Renal cortical epithelial cell (primary cell): ENCODE measurements at places on chromosomes 3 and 15. TPM values are rescaled to one million over a fixed set of nuclear protein-coding genes. Genes with fewer than 3 reads are reported as not detected.

HRH1 gene
- 23.8 and 80.7 TPM in 2 replicates for total RNA-seq

ENTPD3 gene
- 0.17 and 0.99 TPM in 2 replicates for total RNA-seq

GASK1A gene
- total RNA-seq, result 0.25 and 0.87 TPM in 2 replicates

GOLGA6L7 gene
- total RNA-seq, result not detected in 2 replicates

CACNA1D gene
- 0.52 and 1.5 TPM in 2 replicates for total RNA-seq

MAN2A2 gene
- total RNA-seq, result 12.0 and 31.3 TPM in 2 replicates

GPR15 gene
- not detected in 2 replicates for total RNA-seq

LRRIQ4 gene
- total RNA-seq, result 0.17 TPM in 1 of 2 replicates, not detected in the other

MKRN3 gene
- total RNA-seq, result 0.25 TPM in 1 of 2 replicates, not detected in the other

KCNMB3 gene
- under 0.01 and 2.1 TPM in 2 replicates for total RNA-seq

ITIH1 gene
- not detected in 2 replicates for total RNA-seq

CMTM7 gene
- total RNA-seq, result 7.3 and 7.5 TPM in 2 replicates

C15orf62 gene
- total RNA-seq, result 0.50 and 0.69 TPM in 2 replicates

LTF gene
- 1.7 and 299 TPM in 2 replicates for total RNA-seq

TM6SF1 gene
- total RNA-seq, result 0.52 TPM in 1 of 2 replicates, not detected in the other

ASB14 gene
- 0.17 TPM in 1 of 2 replicates, not detected in the other for total RNA-seq

IL16 gene
- 0.05 and 0.69 TPM in 2 replicates for total RNA-seq

MASP1 gene
- 0.52 and 3.5 TPM in 2 replicates for total RNA-seq

CCR4 gene
- not detected in 2 replicates for total RNA-seq

MLF1 gene
- 21.4 and 31.4 TPM in 2 replicates for total RNA-seq

CHRM5 gene
- total RNA-seq, result 0.05 TPM in 1 of 2 replicates, not detected in the other

GADL1 gene
- not detected in 2 replicates for total RNA-seq

RARRES1 gene
- 7.8 and 27.5 TPM in 2 replicates for total RNA-seq

ROPN1 gene
- total RNA-seq, result not detected in 2 replicates

ZNF774 gene
- total RNA-seq, result 2.4 and 3.9 TPM in 2 replicates

PDZRN3 gene
- total RNA-seq, result 0.17 and 0.30 TPM in 2 replicates
